NCI-H510A treated with DMSO at 0.1 percent for 48 hours (cell line): ENCODE measurements at places on chromosomes 12 and 14.
A peak's percentile ranks its signal among the peaks of the same experiment; 100 is the strongest.

DNA sequence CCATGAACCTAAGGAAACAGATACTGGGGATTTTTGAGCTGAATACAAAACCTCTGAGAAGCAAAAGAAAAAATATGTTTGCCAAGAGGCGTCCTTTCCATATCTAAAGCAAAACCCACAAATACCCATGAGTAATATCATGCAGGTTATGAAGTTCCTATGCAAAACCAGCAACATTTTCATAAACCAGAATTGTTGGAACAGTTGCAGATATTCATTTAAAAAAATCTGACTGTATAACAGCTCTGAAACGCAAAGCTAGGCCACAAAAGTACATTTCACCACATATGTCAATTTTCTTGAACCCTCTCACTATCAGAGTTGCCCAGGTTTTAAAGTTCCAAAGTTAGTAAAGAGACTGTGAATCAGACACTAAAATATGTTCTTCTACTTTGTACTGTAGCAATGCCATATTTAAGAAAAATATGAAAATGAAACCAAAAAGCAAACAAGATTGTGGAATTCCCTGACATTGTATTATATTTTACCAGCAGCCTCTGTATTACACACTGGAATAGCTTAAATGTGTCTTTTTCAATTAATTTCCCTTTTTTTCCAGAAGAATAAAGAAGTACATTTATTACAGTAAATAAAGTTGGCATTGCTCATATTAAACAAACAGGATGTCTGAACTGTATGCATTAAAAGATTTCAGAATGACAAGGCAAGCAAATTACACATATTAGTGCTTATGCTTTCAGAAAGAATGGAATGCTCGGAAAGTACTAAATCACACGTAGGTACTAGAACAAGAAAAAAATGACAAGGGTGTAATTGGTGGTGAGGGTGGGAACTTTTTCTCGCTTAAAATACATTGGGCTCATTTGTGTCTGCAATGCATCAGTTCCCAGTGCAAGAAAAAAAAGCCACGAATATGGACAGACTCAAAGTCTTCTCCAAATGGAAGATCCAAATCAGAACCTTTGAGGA lies 33.6 kb upstream of the HIF1A start:
- no peak for DNase-seq

- no peak for DNase-seq
These were observed 186.4 kb downstream of the MSRB3 start for GRCh38 chr12:65464930-65465329.

DNA sequence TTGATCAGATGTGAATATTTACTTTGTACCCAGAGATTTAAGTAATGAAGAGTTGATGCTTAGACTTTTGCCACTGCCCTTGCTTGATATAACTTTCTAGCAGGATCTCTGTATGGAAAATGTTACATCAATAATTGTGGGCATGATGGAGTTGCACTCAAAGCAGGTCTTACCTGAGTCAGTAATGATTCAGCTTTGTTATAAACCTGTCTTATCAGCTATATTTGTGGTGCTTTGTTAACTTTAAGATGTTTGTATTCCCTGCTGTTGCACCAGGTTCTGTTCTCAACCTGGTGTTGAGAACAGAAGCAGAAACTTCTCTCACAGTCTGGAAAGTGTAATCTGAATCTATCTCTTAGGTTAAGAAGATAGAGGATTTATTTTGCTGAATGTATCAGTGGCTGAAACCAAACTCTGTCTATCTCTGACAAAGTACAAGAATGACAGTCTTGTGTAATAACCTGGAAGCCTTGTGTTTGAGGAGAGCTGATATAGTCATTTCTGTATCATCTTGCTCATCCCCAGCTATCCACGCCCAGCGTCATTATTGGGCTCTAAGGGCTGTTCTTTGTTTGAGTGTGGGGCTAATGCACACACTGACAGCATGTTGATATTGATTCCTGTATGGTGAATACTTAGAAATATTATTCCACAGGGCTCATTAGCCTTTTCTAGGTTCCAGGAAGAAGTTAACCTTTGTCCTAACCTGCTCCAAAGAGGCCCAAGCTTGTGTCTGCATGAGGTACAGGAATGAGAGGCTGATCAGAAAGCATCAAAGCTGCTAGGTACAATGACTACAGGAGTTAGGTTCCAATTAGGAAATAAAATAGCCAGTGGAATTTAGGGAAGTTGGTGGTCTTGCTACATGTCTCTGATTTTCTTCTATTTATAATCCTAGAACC lies 3.6 kb downstream of the AKAP6 start:
- DNase-seq, result no peak

DNA sequence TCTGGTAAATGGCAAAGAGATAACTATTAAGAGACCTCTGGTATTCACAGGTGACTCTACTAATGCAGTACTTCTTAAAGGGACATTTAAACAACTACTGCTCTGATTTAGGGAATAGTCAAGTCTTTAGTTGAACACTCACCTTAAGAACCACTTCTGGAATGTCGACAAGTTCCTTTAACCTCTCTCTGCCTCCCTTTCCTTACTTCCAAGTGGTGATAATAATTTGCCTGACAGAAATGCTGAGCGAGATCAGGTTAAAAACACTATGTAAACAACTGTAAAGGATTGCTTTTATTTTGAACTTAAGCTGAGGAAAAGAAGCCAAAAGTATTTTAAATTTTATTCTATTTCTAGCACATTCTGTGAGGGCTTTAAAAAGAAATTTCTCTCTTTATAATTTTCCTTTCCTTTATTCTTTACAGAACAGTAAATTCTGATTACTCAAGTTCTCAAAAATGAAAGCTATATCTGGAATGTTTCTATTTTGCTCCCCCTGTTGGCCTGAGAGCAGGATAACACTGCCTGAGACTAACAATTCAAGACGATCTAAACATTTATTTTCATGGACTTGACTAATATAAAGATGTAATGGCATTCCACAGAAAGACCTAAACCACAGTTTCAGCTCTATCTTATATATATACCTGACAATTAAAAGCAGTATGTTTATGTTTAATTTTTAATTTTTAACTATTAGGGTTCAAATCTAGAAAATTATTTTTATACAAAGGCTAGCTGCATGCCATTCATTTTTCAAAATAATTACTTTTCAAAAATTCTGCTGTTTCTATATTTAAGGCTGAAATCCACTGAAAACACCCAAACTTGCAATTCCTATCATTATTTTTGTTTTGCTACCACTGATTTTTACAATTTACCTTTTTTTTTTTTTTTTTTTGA lies 29.2 kb downstream of the ZCCHC8 start:
- peak; percentile 72 for DNase-seq

- DNase-seq, result no peak
These were observed 127.3 kb downstream of the SCARB1 start for GRCh38 chr12:124736115-124737039.

DNA sequence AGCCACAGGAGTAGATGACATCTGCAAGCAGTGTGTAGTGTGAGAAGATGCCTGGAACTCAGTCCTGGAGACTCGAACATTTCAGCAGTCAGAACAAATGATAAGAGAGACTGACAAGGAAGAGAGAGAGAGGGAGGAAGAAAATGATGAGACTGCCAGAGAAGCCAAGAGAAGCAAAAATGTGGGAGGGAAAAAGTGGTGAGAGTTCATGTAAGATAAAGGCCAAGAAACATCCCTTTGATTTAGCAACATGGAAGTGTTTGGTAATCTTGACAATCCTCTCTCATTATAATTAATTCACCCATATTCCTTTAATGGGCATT lies 42.6 kb downstream of the LIMA1 start:
- no peak for DNase-seq

DNA sequence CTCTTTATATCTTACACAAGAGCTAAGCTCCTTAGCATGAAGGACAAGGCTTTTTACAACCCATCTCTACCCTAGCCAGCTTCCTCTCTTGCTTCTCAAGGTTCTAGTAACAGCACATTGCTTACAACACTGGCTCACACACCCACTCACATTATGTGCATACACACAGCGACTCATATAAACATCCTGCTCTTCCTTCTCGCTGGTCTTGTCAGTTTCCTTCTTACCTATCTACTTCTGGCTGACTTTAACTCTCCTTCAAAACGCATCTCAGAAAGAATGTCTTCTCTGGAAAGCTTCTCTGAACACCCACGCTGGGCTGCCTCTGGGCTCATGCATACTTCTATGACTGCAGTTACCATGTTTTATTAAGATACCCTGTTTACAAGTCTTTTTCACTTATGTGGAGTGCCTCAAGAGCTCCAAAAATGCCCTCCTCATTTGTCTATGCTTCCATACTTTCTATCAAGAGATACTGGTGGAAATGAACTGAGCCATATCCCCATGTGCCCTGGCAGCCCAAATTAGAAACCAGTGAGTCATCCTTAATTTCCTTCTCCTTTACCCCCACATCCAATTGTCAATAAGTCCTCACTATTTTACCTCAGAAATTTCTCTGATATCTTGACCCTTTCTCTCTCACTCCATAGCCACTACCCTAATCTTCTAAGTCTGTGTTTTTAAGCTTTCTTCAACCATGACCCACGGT lies 126.9 kb upstream of the KRAS start:
- no peak for DNase-seq

GRCh38 chr12:26632756-26633155 lies 200.2 kb downstream of the ITPR2 start:
- DNase-seq, result no peak

DNA sequence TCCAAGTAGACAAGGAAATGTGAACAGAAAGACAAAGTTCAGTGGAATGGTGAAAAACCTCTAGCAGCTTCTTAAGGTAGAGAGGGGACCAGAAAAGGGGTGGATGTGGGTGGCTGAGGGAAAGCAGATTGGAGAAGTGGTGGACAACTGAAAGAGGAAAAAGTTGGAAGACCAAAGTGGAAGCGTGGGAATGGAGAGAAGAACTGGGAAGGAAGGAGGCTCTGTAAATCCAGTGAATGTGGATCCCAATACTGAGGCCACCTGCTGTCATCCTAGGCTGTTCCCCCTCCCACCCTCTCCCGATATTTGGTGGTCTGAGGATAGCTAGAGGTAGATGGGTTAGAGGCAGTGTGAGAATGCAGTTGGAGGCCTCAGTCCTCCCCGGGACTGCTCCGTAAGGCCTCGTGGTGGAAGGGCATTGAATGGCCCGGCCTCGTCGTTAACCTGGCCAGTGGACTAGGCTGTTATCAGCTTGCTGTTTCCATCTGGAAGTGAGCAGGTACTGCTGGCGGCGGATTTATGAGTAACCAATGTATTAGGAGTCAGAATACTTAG lies 822 bp upstream of the POU6F1 start:
- DNase-seq, result peak; percentile 63

DNA sequence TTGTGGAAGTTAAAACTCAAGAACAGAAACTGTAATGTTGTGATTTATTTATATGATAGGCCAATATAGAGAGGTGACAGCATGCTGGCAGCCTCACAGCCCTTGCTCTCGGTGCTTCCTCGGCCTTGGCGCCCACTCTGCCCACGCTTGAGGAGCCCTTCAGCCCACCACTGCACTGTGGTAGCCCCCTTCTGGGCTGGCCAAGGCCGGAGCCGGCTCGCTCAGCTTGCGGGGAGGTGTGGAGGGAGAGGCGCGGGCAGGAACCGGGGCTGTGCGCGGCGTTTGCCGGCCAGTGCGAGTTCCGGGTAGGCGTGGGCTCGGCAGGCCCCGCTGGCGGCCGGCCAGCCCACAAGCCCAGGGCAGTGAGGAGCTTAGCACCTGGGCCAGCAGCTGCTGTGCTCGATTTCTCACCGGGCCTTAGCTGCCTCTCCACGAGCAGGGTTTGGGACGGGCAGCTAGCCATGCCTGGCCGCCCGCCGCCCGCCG lies 65.8 kb upstream of the SLC8A3 start:
- DNase-seq, result peak; percentile 70

DNA sequence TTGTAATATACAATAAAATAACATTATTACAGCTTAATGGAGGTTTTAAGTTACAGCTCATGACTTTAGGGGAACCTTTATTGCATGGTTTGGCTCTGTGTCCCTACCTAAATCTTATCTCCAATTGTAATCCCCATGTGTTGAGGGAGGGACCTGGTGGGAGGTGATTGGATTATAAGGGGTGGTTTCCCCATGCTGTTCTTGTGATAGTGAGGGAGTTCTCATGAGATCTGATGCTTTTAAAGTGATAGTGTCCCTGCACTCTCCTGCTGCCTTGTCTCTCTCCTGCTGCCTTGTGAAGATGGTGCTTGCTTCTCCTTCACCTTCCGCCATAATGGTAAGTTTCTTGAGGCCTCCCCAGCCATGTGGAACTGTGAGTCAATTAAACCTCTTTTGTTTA lies 132.1 kb upstream of the SYT1 start:
- no peak for DNase-seq

DNA sequence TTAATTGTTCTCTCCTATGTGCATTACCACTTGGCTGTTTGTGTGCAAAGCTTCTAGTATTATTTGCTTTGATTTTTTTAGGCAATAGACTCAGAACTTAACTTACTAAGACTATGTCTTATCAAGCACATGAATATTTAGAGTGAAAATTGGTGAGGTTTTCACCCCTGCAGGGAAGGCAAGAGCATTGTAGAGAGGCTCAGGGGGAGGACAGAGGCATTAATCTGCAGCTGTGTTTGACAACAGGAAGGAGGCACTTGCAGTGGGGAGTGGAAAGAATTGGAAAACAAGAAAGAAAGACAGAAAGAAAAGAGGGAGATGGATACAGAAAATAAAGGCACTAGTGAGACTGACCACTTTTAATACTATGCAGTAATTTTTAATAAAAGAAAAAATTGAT lies 431.6 kb downstream of the PDZRN4 start:
- peak; percentile 58 for DNase-seq

GRCh38 chr14:94394025-94394493 lies 5.7 kb upstream of the SERPINA1 start:
- DNase-seq, result no peak

DNA sequence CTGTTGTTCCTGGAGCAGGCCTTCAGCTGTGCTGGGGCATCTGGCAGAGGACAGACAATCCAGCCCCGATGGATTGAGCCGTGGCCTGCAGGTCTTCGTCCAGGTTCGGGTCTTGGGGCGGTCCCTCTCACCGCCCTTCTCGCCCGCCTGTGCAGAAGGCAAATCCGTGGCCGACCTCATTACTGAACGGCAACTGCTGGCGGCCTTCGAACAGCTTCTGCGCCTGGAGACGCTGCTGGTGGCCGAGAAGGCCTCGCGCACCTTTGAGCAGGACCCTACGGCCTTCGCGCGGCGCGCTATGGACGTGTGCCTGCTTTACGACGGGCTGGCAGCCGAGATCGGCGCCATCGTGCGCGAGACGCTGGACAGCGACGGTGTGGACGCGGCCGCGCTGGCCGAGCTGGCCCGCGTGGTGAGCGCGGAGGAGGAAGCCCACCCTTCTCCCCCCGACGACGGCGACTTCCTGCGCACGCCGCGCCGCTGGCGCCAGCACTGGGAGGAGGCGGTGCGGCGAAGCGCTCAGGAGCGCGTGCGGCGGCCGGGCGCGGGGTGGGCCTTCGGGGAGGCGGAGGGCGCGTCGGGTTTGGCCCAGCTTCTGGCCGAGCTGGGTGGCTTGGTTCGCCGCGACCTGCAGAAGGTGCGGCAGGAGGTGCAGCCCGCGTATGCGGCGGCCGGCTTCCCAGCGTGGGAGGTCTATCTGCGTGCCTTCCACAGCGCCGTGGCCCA lies 7.6 kb downstream of the EXOC3L4 start:
- DNase-seq, result no peak

GRCh38 chr12:94762259-94762942 lies 112.0 kb upstream of the TMCC3 start:
- peak; percentile 17 for DNase-seq

DNA sequence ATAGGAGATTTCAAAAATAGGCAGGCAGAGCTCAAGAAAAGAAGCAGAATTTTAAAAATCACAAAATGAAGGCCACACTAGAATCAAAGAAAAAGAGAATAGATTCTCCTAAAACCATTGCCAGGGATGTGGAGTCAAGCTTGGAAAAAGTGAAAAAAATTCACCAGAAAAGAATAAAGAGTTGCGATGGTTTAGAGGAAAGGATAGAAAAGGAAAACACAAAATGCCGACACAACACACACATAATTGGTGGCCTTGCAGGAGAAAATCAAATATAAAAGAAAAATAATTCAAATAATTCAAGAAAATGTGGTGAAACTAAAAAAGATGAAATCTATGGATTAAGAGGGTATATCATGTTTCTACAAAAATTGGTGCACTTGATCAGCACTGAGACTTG lies 181.6 kb upstream of the C14orf180 start:
- DNase-seq, result no peak
